ENCODE measurements at places on chromosomes 2 and 18.

DNA sequence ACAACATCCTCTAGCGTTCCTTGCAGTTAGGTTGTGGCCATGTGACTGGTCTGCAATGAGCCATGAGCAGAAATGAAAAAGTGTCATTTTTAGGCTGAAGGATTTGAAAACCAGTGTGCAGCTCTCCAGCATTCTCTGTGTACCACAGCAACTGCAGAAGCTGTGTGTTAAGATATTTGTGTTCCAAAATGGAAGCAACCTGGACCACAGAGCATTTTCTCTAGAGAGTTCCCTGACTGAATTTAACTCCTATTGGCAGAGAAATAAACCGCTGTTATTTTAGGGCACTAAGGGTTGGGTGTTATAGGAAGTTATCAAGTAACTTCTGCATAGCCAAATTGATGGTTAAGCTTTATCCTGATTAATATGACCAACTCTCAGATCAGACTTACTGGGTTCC is 257.2 kb upstream of the THUMPD2 start:
- DNase-seq = no peak

DNA sequence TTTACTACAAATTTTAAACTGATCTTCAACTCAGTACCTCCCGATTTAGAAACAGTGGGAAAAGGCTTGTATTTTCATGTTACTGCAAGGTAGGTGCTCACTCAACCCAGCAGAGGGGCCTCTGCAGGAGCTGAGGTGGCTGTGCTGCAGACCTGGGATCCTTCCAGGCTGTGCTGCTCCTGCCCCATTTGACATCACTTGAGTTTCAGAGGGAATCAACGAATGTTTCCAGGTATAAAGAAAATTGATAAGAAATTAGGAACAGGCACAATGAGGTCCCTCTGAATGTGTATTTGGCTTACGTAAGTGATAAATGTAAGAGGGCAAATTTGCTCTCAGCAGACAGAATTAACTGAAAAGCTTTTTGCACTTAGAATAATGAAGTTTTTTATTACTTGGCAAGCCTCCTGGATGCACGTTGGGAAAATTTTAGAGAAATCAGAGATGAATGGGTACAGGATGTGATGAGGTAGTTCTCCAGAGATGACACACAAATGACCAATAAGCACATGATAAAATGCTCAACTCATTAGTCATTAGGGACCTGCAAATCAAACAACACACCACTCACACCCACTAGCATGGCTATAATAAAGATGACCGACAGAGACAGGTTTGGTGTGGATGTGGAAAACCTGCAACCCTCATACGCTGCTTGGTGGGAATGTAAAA is 114.0 kb downstream of the NOL10 start:
- DNase-seq = no peak

DNA sequence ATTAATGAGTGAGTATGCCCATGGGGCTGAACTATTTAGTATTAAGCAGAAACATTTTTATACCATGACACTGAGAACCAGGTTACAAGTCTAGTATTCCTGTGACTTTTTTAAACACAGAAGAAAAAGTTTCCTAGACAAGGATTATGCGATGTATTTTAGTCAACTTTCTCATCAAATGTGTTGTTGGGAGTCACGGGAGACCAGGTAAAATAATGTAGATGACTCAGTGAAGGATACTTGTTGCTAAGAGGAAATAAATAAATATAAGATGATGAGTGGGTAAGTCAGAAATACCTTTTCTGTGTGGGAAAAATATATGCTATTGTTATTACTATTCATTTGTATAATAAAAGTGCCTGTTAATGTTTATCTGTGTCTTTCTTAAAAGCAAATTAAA is 23.4 kb downstream of the MBD5 start:
- no peak for DNase-seq

- no peak for DNase-seq
Observed at GRCh38 chr2:1653956-1654695, 90.2 kb downstream of the PXDN start.

GRCh38 chr2:15672961-15673918 is 81.6 kb downstream of the DDX1 start:
- no peak for DNase-seq

GRCh38 chr2:220550995-220551700 is 923.7 kb downstream of the SLC4A3 start:
- no peak for DNase-seq

DNA sequence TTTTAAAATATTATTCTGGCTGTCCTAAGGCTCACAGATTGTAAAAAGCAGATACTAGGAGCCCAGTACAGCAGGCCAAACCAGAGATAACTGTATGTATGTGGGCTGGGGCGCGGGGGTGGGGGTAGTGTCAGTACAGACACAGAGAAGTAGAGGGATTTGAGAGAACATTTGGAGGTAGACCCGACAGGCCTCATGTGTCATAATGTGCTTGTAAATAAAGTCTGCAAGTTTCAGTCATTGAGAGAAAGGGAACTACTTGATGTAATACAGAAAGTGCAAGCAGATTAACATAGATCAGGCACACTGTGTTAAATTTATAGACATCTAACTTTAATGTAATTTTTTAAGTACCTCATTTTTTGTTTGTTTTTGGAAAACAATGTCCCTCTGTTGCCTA is 7.4 kb upstream of the POLI start:
- DNase-seq = no peak

DNA sequence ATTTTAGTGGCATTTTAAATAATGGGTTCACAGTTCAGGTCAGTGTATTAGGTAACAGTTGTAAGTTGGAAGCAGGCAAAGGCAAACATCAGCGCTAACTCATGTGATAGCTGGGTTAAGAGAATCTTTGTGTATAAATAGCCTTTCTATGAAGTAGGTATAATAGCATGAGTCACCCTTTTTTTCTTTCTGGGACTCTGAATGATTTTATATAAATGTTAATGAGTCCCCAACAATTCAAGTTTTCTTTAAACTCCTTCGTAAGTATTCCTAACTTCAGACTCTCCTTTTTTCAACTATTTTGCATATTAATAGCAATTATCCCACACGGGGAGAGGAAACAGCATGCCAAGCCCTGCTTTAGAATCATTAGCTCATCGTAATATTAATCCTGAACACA is 384.3 kb downstream of the PIK3C3 start:
- no peak for DNase-seq
